ENCODE measurements at places on chromosomes 5 and 9. TPM values are rescaled to one million over a fixed set of nuclear protein-coding genes. Genes with fewer than 3 reads are reported as not detected.

DNA sequence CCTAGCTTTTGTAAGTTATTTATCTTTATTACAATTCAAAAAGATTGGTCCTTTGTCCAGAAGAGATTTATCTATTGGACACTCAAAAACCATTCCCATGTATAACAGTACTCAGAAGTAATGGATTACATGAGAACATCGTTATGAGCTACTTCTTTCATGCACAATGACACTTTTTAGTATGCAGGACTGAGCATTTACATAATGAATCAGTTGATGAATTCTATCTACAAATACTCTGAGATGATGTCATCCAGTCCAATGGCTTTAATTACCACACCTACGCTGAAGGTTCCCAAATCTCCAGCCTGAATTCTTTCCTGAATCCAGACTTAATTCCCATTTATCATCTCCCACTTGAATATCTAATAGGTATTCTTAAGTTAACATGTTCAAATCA is 75.3 kb downstream of the PTBP3 start:
- no peak for DNase-seq

DNA sequence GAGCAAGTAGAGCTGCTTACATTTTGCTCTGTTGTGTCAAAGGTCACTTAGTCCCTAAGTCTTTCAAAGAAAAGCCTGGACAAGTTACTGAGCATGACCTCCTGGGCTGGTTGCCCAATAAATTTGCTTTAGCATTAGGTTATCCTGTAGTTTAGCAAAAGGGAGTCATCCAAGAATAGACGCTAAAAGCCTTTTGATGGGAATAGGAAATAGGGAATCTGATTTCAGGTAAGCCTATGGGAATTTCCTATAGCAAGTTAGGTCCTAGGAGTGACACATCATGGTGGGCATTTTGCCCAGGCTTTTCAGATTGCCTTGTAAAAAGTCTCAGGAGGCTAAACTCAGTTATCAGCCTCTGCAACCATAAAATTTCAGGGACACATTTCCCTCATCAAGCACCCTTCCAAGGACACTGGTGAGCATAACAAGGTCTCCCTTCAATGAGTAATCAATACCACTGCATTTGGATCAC is 67.6 kb upstream of the RANBP3L start:
- no peak for DNase-seq

- DNase-seq, result no peak
These were observed 314.1 kb downstream of the CETN3 start for GRCh38 chr5:90095292-90096060.

DNA sequence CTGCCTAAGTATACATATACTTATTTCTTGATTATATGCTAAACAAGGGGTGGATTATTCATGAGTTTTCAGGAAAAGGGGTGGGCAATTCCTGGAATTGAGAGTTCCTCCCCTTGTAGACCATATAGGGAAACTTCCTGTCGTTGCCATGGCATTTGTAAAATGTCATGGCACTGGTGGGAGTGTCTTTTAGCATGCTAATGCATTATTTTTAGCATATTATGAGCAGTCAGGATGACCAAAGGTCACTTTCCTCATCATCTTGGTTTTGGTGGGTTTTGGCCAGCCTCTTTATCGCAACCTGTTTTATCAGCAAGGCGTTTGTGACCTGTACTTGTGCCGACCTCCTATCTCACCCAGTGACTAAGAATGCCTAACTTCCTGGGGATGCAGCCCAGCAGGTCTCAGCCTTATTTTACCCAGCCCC is 80.9 kb downstream of the ALDH7A1 start:
- no peak for DNase-seq

GRCh38 chr5:93120771-93121170 is 460.2 kb downstream of the NR2F1-AS1 start:
- no peak for DNase-seq

- DNase-seq, result no peak
These were observed 6.9 kb downstream of the TSC1 start for GRCh38 chr9:132937463-132937901.

DNA sequence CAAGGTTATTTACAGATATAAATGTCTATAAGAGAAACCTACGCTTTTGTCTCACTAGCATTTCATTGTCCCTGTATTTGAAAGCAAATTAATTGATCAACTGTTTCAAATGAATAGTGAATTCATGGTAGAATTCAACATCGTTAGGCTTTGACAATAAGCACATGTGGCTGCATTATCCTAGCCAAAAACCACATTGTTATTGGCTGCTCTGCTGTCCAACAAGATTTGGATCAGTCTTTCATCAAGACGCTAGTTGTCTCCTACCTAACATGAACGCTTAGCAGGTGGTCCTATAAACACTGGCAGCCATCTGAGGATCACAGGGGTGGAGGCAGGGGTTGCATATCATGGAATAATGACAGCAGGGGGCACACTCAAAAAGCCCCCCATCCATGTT is 455.0 kb downstream of the CTNND2 start:
- no peak for DNase-seq

- no peak for DNase-seq
These were observed 8.9 kb upstream of the NUP214 start for GRCh38 chr9:131116281-131117120.

- no peak for DNase-seq
These were observed 23.9 kb upstream of the CPLX2 start for GRCh38 chr5:175847503-175847902.

Gene CACNA1B
- 0.24 TPM for polyA plus RNA-seq

Gene GPR150
- polyA plus RNA-seq, result not detected
